ENCODE measurements at places on chromosomes 1 and 21. TPM values are rescaled to one million over a fixed set of nuclear protein-coding genes. Genes with fewer than 3 reads are reported as not detected.

DNA sequence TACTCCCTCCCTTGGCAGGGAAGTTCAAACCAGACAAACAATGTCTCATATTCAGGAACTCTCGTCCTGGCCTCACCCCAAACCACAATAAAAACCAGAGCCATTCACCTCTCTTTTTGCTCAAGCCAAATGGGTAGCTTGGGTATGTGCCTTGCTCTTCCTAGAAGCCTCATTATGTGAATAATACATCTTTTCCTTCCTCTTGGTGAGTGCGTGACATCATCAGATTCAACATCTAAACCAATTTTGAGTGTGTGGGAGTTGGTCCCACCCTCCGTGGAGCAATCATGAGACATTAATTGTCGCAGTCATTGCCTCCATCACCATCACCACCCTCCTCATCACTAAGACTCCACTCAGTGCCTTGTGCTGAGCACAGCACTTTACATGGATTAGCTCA lies 482.9 kb downstream of the PTPRU start:
- no peak for DNase-seq

The YOD1 gene
- 9.0 TPM for total RNA-seq

DNA sequence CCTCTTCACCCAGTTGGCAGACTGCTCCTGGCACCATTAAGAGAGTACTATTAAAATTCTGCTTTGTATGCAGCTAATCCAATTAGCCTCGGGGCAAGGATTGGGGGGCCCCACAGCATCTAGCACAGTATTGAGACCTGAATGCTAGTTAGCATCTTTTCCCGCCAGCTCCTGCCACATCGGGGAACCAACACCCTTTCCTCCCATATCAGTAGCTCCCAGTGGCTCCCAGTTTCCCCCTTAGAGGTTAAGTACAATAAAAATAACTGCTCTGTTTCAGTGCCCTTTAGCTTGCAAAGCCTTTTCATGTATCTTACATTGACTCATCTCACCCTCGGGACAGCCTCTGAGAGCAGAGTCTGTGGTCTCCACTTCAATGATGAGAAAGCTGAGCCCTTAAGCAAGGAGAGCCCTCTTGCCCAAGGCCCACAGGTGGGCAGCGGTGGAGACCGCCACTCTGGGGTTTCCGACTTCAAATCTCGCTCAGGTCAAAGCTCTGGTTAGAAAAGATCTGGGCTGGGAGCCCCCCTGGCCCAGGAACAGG lies 4.2 kb upstream of the PMVK start:
- DNase-seq, result no peak

GRCh38 chr1:157000686-157001085 lies 44.9 kb downstream of the ARHGEF11 start:
- DNase-seq, result no peak

The ACTN2 gene
- total RNA-seq, result 0.21 TPM

- DNase-seq, result no peak
These were observed 171.9 kb downstream of the SMYD3 start for GRCh38 chr1:246335151-246335550.

DNA sequence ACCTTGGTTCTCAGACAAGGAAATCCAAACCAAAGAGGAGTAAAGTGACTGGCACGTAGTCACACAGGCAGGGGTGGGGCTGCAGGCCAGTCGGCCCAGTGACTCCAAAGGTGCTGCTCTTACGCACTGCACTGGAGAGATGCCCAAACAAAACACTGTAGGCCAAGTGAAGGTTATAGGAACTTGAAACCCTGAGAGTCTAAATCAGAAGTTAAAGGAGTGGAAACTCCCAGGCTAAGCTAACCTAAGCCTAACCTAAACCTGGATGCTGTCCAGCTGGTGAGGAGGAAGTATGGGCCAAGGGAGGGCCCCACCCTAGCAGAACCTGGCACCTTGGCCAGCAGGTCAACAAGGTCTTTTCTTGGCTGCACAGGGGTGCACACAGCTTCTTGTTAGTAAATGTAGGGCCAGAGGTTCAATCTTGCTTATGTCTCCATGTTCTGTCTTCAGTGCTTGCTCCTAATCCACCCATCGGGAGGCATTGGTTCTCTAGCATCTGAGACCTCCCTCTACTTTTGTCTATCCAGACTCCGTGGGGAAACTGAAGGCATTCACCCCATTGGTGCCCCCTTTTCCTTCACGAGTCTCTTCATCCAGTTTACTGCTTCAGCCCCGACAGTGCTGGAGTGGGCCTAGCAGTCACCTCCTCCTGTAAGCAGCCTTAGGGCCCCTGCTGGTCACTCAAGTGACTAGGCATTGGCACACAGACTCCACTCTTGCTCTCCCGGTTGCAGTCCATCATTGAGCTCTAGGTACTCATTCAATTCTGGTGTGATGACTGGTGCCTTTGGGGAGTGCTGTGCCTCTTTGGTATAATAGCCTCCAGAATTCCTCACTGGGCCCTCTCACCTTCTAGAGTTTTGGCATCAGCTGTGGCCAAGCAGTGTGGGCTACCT lies 12.9 kb upstream of the TMEM125 start:
- no peak for DNase-seq

GRCh38 chr1:162388615-162389014 lies 7.1 kb downstream of the C1orf226 start:
- no peak for DNase-seq

- DNase-seq, result no peak
These were observed 262.5 kb upstream of the B3GALT2 start for GRCh38 chr1:193448682-193449461.

GRCh38 chr1:21865943-21866706 lies 54.1 kb downstream of the LDLRAD2 start:
- peak; percentile 28 for DNase-seq

The SERPINC1 gene
- total RNA-seq, result not detected

The SAMD11 gene
- not detected for total RNA-seq

The CXADR gene
- 19.4 TPM for total RNA-seq

GRCh38 chr1:25562101-25562927 lies 18.9 kb downstream of the LDLRAP1 start:
- DNase-seq, result no peak

The CSMD2 gene
- 2.1 TPM for total RNA-seq

The KCNE2 gene
- total RNA-seq, result not detected

The PTPRU gene
- 19.0 TPM for total RNA-seq

The SLC45A3 gene
- 9.2 TPM for total RNA-seq

The TPTE gene
- not detected for total RNA-seq

DNA sequence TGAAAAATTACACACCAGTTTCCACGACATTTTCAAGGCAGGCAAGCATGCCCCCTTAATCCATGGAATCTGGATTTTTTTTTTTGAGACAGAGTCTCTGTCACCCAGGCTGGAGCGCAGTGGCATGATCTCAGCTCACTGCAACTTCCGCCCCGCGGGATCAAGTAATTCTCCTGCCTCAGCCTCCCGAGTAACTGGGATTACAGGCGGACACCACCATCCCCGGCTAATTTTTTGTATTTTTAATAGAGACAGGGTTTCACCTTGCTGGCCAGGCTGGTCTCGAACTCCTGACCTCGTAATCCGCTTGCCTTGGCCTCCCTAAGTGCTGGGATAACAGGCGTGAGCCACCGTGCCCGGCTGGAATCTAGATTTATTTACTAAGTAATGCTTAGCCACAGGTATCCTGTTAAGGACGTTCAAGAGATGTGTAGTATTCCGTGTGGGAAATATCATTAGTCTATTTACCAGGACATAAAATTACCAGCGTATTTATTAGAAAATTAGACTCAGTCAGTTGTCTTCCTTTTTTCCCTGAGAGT lies 2.5 kb downstream of the IFI44 start:
- no peak for DNase-seq

The ATP1A4 gene
- not detected for total RNA-seq

GRCh38 chr1:38152351-38153065 lies 105.9 kb upstream of the POU3F1 start:
- no peak for DNase-seq

The CYYR1 gene
- total RNA-seq, result 88.6 TPM

DNA sequence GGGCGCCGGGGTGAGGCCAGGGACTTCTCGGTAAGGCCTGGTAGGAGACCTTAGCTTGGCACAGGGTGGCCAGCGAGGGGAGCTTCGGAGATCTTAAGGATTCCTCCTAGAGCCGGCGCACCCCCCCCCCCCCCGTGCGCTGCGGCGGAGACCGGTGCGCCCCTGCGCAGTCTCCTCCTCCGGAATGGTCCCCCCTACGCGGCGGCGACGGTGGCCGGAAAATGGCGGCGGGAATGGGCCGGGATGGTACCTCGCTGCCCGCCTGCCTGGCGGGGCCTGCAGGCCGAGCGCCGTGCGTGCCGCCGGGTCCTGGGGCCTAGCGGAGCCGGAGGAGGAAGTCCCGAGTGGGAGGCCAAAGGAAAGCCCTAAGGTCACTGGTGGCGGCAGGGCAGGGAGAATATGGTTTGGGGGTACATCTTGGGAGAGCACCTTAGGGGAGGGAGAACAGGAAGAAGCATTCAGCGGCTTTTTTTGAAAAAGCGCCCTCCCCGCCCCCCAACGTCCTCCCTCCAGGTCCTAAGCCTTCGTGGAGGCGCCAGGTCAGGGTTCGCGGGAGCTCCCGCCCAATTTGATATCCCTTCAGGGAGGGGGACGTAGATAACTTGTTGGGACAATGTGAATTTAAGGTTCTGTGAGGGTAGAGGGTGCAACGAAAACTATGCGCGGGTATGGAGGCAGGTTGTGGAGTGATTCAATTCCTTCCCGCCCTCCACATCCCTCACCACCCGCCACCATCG lies 429 bp downstream of the SRRM1 start:
- peak; percentile 46 for DNase-seq

The FCRL5 gene
- not detected for total RNA-seq

- no peak for DNase-seq
These were observed 126.8 kb downstream of the PEX14 start for GRCh38 chr1:10601342-10602070.

DNA sequence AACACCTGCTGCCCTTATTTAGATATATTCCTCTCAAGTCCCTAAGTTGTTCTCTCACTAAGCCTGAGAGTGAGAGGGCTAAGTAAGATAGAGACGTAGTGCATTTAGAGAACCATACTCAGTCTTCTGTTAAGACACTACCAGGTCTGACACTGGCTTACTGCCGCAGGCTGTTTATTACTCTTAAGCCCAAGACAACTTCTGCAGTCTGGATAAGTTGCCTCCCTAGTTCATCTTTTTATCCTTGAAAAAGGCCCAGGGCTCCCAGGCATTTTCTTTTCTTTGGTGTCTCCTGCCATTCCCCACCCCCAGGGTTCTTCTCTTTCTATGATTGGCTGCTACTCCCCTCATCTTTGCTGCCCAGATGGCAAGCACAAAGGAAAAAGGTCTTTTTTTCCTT lies 38.7 kb downstream of the CACHD1 start:
- no peak for DNase-seq

- no peak for DNase-seq
These were observed 64.7 kb downstream of the SLC35A3 start for GRCh38 chr1:100034470-100034869.

DNA sequence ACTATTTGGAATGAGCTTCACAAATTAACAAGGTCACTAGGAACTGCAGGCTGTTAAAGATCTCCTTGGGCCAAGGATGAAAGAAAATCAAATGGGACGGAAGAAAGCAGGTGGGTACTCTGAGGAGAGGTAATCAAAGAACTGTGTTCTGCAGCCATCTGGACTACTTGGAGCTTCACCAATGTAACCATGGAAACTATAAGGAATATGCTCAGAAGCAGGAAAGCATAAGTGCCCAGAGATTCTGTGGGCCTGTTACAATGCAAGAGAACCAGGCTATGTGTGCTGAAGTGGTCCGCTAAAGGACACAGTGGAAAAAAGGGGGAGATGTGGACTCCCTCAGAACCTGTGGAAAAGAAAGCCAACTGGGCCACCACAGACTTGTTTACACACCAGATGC lies 238.5 kb downstream of the PTGER3 start:
- DNase-seq, result no peak

DNA sequence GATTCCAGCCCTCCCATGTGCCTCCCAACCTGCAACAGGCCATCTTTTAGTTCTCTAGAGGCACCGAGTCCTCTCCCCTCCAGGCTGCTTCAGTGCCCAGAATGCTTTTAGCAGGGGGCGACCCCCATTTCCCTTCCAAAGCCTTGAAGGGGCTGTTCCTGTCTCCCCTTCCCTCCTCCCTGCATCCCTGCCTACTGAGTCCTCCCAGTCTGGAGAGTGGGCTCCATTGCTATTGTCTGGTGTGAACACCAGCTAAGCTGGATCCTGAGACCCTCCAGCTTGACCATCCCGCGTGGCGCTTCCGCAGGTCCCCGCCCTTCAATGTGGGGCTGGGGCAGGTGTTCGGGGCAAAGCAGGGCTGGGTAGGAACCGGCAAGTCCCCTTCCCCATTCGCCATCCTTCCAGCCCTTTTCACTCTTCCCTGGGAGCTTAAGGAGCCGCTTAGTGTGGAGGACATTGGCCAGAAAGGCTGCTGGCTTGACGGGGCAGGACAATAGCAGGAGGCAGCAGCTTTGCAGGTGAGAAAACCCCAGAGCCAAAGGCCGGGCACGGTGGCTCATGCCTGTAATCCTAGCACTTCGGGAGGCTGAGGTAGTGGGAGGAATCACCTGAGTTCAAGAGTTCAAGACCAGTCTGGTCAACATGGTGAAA lies 32.2 kb downstream of the PADI6 start:
- no peak for DNase-seq

The ELF3 gene
- total RNA-seq, result 0.56 TPM

GRCh38 chr21:46096596-46097335 lies 1.1 kb upstream of the COL6A2 start:
- DNase-seq, result peak; percentile 19

GRCh38 chr1:161725908-161726472 lies 4.6 kb downstream of the FCRLB start:
- DNase-seq, result peak; percentile 21

The CYP4A11 gene
- total RNA-seq, result not detected

GRCh38 chr21:32915099-32915498 lies 110.6 kb upstream of the OLIG2 start:
- no peak for DNase-seq

GRCh38 chr1:212700892-212701819 lies 1.5 kb upstream of the BATF3 start:
- DNase-seq, result peak; percentile 47

The KIF1B gene
- 111 TPM for total RNA-seq

The ANGPTL7 gene
- total RNA-seq, result not detected

The LAPTM5 gene
- total RNA-seq, result 80.5 TPM

DNA sequence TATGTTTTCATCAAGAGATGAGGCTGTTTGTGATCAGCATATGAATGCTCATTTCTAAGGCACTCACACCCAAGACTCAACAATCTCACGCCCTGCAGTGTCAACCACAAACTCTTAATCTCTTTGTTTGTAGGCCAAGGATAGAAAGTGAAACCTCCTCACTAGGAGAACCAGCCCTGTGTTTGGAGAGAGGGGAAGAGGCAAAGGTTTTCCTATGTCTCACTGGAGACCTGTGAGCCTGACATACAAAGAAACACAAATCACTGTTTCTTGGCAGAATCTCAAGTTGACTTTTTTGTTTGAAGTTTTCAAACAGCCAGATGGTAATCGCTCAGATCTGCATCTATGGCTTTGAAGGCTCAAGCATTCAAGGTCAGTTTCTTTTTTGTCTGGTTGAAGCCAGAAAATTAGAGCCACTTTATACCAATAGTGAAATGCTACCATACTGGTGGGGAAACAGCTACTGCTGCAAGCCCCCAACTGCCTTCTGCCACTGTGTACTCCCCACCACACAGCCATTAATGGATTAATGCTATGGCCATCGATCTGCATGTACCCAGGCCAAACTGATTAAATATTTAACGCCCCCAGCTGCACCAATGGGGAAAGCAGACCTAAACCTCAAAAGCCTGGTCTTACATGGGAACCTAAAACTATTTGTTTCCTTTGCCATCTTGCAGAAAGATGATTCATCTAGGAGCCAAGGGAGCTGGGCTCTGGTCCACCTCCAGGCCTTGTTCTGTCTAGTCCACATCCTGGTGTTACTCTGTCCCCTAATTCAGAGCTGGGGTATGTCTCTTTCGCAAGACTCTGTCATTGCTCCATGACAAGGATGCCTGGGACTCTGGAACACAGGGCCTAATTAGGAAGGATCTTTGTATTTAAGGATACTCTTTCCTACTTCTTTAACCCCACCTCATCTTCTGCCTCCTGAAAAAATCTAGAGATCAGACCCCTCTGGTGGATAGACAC lies 16.3 kb downstream of the PDZK1 start:
- no peak for DNase-seq
